ENCODE measurements at places on chromosomes 2 and 18.
A peak's percentile ranks its signal among the peaks of the same experiment; 100 is the strongest.

DNA sequence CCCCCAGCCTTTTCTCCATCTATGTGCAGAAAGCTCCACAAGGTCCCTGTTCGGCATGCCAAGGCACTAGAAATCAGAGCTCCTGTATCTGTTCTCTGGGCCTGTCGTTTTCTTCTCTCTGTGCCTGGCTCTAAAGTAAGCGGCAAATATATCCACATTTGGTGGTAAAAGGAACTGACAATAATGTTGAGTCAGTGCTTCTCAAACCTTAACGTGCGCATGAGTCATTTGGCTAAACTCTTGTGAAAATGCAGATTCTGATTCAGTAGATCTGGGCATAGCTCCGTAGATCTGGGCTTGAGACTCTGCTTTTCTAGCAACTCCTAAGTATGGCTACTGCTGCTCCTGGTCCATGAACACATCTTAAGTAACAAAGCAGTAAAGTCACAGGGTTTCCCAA lies 16.5 kb upstream of the ACSL3 start:
- DNase-seq, result no peak

DNA sequence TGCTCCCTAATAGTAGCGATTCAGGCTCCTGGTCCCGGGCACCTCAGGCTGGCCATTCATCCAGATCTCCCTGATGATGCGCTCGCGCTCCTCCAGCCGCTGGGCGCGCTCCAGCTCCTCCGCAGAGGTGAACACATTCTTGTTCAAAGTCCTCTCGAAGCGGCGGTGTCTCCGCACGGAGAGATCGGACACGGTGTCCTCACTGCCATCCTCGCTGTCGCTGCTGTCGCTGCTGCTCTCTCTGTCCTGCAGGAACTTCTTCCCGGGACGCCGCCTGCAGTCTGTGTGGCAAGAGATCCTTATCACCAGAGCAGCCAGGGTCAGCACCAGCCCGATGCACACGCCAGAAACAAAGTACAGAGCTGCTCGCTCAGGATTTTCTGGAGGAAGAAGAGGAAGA lies 67.5 kb downstream of the EVA1A start:
- DNase-seq, result no peak

DNA sequence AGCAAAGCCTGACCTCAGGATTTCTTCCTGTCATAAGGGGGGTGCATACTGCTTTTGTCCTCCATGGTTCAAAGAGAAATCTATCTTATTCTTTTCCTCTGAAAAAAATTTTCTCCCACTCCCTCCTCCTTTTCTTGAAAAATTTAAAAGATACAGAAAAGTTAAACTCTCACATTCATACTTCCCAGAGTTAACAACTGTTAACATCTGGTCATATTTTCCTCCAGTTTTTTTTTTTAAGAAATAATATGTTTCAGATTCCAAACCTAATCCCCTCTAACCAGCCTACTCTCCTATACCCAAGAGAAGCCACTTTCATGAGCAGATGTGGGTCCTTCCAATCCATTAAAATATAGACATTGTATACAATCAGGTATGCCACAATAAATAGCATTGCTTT lies 378.9 kb upstream of the HNRNPA3 start:
- DNase-seq, result no peak

DNA sequence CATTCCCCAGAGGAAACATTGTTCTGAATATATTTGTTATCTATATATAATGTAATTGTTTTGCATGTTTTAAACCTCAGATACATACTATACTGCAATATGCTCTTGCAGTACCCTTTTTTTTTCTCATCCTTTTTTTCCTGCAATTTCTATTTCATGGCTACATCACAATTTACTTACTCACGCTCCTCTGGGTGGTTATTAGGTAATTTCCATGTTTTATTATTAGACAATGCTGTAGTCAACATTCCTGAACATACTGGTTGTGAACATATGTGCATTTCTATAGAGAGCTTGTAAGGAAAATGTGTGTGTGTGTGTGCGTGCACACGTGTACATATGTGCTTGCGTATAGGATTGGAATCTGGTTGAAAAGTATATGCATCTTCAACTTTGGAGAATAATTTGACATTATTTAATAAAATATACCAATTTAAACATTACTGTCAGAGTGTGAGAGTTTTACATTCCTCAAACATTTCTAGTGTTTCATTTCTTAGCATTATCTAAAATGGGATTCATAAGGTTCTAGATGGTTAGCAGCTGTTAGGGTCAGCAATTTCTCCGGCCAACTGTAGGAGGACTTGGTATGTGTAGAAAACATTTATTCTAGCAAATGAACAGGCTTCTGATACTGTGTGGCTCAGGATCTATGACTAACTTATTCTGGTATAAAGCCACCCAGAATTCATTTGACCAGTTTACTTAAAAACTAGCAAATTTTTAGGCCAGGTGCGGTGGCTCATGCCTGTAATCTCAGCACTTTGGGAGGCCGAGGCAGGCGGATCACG lies 22.4 kb downstream of the NCOA1 start:
- no peak for DNase-seq

DNA sequence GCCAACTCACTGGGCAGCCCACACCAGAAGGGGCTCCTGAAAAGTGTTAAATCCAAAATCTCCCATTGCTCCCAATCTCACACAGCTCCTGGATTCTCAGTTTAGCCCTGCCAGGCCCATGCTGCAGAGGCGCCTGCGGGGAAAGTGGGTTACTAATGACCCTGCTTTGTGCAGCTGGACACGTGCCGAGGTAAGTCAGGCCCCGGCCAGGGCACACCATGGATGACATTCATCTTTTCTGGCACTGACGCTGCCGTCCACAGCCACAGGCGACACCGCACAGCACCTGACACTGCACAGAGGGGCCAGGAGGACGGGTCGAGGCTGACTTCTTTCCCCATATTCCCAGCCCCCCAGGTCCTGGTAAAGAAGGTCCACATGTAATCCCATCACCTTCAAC lies 193.5 kb downstream of the EIPR1 start:
- DNase-seq, result no peak

GRCh38 chr2:28403370-28403956 lies 10.8 kb downstream of the FOSL2 start:
- DNase-seq, result no peak

DNA sequence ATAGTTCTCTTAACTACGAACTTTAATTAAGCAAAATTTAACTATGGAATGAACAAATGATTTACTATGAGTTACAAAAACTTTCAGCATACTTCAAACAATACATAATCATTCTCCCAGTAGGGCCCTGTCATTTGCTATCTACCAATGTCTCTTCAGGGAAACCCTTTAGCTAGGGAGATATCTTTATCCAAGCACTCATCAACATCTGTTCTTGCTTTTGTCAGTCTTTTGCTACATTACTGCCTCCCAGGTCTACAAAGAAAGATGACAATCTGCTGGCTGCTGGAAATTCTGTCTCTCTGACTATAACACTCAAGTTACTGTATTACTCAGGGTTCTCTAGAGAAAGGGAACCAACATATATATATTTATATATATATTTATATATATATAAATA lies 1626.3 kb upstream of the CELF4 start:
- DNase-seq, result no peak

GRCh38 chr2:47012866-47013265 lies 97.3 kb upstream of the MCFD2 start:
- no peak for DNase-seq

GRCh38 chr2:65999103-65999502 lies 435.8 kb upstream of the MEIS1 start:
- DNase-seq, result no peak

- no peak for DNase-seq
These were observed 5.2 kb downstream of the GALR1 start for GRCh38 chr18:77254711-77255405.

DNA sequence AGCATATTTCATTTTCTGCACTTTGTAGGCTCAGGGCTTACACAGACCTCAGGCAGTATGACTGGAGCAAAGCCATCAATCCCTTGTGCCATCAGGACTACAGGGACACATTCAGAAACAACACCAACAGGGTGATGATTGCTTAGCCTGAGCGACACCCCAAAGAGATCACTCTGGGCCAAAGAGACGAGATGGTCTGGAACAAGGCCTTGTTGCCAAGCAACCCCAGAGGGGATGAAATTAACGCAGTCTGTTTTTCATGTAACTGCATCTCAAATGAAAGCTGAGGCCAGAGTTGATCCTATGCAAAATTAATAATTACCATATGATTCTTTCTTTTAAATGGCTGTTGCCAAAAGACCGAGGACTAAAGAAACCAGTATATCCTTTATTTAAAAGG lies 20.2 kb upstream of the B3GNT2 start:
- no peak for DNase-seq

- no peak for DNase-seq
These were observed 110.3 kb downstream of the TAF4B start for GRCh38 chr18:26336572-26336971.

DNA sequence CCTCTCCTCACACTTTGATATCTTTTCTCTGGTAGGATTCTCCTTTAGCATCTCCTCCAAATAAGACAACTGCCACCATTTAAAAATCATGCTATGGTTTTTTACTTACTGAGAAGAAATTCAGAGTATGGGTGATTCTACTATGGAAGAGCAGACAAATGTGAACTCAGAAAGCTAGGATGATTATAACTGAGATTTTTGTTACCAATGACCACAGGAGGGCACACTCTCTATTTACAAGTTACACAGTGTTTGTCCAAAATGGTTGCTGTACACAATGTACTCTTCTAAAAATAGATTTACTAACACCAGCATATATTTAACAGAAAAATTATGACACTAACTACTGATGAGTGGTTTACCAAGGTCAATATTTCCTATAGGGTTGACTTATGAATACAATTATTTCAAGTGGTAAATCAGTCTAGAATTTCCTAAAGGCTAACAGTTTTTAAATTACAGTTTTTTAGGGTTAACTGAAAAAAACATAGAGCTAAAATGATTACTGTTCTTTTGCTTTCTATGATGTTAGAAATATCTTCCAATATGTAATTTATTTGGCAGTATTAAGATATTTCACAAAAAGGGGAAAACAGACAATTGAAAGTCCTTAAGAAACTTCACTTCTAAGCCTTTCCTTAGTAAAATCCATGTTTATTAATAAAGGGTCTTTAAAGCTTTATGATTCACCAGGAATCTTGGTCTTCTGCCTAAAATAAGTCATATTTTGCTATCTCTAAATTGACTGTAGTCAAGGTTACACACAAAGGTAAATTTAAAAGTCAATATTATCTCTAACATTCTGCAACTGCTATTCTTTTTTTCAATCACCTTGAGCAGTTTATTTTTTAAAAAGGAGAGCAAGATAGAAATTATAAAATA lies 57.2 kb downstream of the MAP4K3 start:
- no peak for DNase-seq

- DNase-seq, result no peak
These were observed 50.8 kb downstream of the EDAR start for GRCh38 chr2:108938077-108938710.

- DNase-seq, result no peak
These were observed 61.0 kb downstream of the GRB14 start for GRCh38 chr2:164560181-164560792.

GRCh38 chr18:62957885-62958472 lies 242.6 kb downstream of the PHLPP1 start:
- DNase-seq, result peak; percentile 8

- DNase-seq, result no peak
These were observed 7.4 kb downstream of the DYSF start for GRCh38 chr2:71460595-71461303.

- no peak for DNase-seq
These were observed 2.4 kb downstream of the CWC22 start for GRCh38 chr2:180004731-180005130.

DNA sequence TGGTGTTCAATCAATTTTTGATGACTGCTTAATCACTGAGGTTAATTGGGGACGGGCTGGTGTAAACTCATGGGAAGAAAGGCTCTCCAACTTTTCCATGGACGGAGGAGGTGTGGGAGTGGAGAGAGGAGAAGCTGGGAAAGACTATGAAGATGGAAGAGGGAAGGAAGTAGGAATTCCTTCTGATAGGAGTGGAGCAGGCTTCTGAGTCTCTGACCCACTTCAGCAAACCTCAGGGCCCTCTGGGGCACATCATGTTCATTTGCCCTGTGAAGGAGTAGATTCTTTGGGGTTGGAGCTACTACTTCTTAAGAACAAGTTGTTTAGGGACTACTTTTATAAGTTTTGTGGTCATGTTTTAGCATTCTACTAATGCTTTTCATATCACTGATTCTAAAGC lies 87.0 kb upstream of the MAP4K3 start:
- DNase-seq, result no peak

DNA sequence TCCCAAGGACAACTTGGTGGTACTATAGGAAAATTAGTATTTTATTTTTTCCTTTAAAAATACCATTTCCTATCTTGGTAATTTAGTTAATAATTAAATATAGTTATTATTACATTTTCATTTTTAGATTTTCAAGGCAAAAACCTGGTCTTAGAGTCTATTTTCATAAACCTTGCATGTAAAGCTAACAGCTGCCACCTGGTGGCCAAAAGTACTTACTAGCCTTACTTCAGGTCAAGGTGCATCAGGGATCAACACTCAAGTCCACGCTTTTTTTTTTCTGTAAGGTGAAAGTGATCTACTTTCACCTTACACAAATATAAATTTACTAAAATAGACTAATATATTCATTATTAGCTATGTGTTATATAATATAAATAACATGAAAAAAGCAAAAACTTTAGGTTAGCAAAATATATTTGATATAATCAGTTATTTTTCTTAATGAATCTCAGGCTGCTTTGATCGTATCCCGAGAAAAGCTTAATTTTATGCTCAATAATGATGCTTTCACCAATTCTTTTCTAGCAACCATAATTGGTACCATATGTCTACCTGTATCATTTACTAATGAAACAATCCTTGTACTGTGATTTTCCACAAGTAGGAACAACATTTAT lies 62.5 kb downstream of the RELCH start:
- DNase-seq, result peak; percentile 64

DNA sequence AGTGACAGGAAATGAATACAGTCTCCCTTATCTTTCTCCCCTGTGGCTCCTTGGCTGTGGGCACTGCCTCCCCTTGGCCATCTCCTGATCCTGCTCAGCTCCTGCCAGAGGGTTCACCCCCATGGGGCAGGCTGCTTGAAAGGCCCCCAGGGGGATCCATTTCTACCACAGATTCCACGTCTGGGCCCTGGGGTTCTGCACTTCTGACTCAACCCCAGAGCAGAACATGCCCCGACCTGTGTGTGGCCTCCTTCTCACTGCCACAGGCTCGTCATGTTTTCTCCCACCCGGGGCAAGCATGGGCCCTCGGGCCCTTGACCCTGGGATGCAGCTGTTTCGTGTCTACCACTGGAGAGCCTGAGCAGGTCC lies 122.2 kb downstream of the ACKR3 start:
- no peak for DNase-seq

- DNase-seq, result no peak
These were observed 183.0 kb upstream of the REV1 start for GRCh38 chr2:99672766-99673350.

GRCh38 chr2:1986598-1986997 lies 242.3 kb upstream of the PXDN start:
- no peak for DNase-seq

- DNase-seq, result no peak
These were observed 156.9 kb downstream of the SETBP1 start for GRCh38 chr18:44837482-44838180.

- DNase-seq, result no peak
These were observed 92.0 kb downstream of the ACTR2 start for GRCh38 chr2:65319674-65320041.

- no peak for DNase-seq
These were observed 118.3 kb downstream of the MGAT5 start for GRCh38 chr2:134372141-134372540.

GRCh38 chr2:144151851-144152250 lies 368.1 kb downstream of the ZEB2 start:
- no peak for DNase-seq

Data from stimulated activated CD4-positive, alpha-beta T cell treated with anti-CD3 and anti-CD28 coated beads, Interleukin-12 subunit alpha, Interleukin-12 subunit beta, amount 100 ng/mL, for 24 hours (primary cell).